ENCODE measurements at places on chromosomes 13 and 19. TPM values are rescaled to one million over a fixed set of nuclear protein-coding genes. Genes with fewer than 3 reads are reported as not detected.

CARM1 gene
- total RNA-seq = 27.2 TPM

DNA sequence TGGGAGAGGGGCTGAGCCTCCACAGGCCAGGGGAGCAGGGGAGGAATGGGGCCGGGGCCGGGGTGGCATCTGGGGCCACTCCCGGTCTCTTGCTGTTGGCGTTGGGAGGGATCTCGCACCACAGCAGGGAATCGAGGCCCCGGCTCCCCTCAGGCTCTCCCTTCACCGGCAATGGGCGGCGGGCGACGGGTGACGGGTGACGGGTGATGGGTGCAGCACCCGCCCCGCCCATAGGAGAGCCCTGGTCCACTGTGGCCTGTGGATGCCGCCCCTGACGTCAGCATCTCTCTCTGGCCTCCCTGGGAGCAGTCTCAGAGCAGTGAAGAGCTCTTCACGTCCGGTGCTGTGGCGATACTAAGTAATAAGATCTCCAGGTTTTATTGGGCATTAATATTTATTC is 133.6 kb downstream of the KDM4B start:
- peaks cover 40% of the 10 kb centered on the region for H3K36me3 ChIP-seq
- peaks cover 55% of the 10 kb centered on the region for H3K4me1 ChIP-seq
- no peak overlapping the region for H3K4me3 ChIP-seq
- no peak for DNase-seq

DNA sequence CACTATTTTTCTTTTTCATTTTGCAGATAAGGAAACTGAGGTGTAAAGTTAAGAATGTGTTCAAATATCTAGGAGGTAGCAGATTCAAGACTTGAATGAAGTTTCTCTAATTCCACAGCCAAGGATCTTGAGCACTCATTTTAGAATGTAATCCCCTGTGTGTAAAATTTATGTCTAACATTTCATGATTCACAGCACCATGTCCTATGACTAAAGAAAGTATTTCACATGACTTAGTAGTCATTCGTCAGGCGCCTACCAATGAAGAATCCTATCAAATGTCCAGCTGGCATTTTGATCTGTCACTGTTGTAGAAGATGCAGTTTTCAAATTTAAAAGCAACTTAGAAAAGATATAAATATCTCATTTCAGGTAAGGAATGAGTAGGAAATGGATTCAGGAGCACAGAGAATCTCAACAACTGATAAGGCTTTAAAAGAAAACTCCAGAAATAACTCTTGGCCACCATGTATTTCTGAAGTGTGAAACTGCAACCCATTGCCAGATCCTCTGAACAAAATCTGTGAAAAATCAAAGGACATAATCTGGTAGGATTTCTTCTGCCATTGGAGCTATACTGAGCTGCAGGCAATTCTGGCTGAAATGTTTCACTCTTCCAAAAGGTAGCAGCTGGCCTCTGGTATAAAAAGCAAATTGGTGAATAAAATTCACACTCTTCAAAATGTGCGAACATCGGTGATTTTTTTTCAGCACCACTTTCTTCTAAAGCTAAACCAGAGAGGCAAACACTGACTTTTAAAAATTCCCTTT is 92.2 kb downstream of the DCLK1 start:
- DNase-seq = no peak
- H3K4me1 ChIP-seq = no peaks in the 10 kb centered on the region
- no peak overlapping the region for H3K27ac ChIP-seq
- H3K36me3 ChIP-seq = no peaks in the 10 kb centered on the region

KLK11 gene
- total RNA-seq = not detected

DNA sequence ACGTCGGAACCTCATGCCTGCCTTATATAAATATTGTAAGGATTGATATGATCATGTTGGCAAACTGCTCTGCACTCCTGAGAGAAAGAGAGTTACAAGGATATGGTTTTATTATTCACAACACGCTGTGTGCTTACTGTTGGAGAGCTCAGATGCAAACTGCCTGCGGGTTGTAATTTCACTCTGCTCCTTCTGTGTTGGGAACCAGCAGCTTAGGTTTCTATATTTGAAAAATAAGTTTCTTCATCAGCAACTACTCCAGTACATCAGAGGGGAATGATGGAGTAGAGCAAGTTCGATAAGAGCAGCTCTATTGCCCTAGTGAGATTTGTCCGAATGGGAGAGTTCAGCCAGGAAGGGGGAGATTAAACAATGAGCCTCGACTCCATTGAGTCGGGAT is 106.9 kb upstream of the UBL3 start:
- H3K36me3 ChIP-seq = no peaks in the 10 kb centered on the region
- no peak for DNase-seq
- no peaks in the 10 kb centered on the region for H3K4me1 ChIP-seq
- H3K27me3 ChIP-seq = peaks cover 52% of the 10 kb centered on the region
- H3K27ac ChIP-seq = no peak overlapping the region
- H3K4me3 ChIP-seq = no peak overlapping the region

GRCh38 chr13:72823724-72824123 is 41.8 kb downstream of the PIBF1 start:
- DNase-seq = no peak
- no peaks in the 10 kb centered on the region for H3K27me3 ChIP-seq
- peaks cover 60% of the 10 kb centered on the region for H3K36me3 ChIP-seq
- H3K27ac ChIP-seq = no peak overlapping the region
- H3K4me1 ChIP-seq = no peaks in the 10 kb centered on the region

- no peak for DNase-seq
- H3K4me1 ChIP-seq = no peaks in the 10 kb centered on the region
- H3K36me3 ChIP-seq = no peaks in the 10 kb centered on the region
- H3K27me3 ChIP-seq = no peaks in the 10 kb centered on the region
- no peak overlapping the region for H3K27ac ChIP-seq
Observed at GRCh38 chr19:55031178-55031577, 6.9 kb downstream of the GP6 start.

DNA sequence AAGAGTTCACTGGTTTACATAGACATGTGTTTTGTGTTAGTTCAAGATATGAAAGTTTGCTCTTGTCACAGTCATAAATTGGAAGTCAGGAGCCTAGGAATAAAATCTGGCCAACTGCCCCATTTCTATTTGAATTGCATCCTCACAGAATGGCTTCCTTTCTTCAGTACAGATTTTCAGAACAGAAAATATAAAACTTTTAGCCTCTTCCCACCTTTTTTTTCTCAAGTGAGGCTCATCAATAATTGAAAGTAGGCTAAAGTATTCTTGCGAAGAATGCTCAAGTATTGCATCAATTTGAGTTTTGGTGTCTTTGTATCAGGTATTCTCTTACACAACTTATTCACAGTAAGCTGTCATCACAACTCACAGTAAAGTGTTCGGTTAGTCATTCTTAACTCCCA is 802.7 kb downstream of the PCDH9 start:
- no peaks in the 10 kb centered on the region for H3K36me3 ChIP-seq
- DNase-seq = no peak
- H3K27me3 ChIP-seq = no peaks in the 10 kb centered on the region
- H3K4me3 ChIP-seq = no peak overlapping the region

JAK3 gene
- total RNA-seq = 1.7 TPM

Data from left ventricle myocardium inferior (tissue), 1 donor.